Bronchus fibroblast of lung (primary cell): ENCODE measurements at places on chromosomes 6 and 20. TPM values are rescaled to one million over a fixed set of nuclear protein-coding genes. Genes with fewer than 3 reads are reported as not detected.

TRIM38 gene
- 3.9 and 4.0 TPM in 2 replicates for total RNA-seq

KPNA5 gene
- total RNA-seq = 3.1 and 3.7 TPM in 2 replicates

SLC4A11 gene
- 0.84 and 0.89 TPM in 2 replicates for total RNA-seq

GNAS-AS1 gene
- total RNA-seq = 0.67 and 1.2 TPM in 2 replicates

FBXL4 gene
- 9.2 and 11.1 TPM in 2 replicates for total RNA-seq

SPATS1 gene
- not detected in 2 replicates for total RNA-seq

NNAT gene
- total RNA-seq = 32.0 and 41.7 TPM in 2 replicates

WASF1 gene
- 10.1 and 12.4 TPM in 2 replicates for total RNA-seq

RSPO4 gene
- total RNA-seq = 0.17 TPM in 1 of 2 replicates, not detected in the other

ECHDC1 gene
- 56.2 and 56.3 TPM in 2 replicates for total RNA-seq

POLR1C gene
- total RNA-seq = 24.2 and 27.9 TPM in 2 replicates

ZNF165 gene
- 0.34 and 0.45 TPM in 2 replicates for total RNA-seq

HLA-DRB5 gene
- not detected in 2 replicates for total RNA-seq

MAS1 gene
- not detected in 2 replicates for total RNA-seq

BPIFB2 gene
- total RNA-seq = not detected in 2 replicates

RAET1L gene
- not detected in 2 replicates for total RNA-seq

HRH3 gene
- not detected in 2 replicates for total RNA-seq

C20orf144 gene
- 0.30 and 0.84 TPM in 2 replicates for total RNA-seq

GPR63 gene
- total RNA-seq = 0.74 and 1.0 TPM in 2 replicates

ECT2L gene
- not detected in 2 replicates for total RNA-seq

GJA10 gene
- total RNA-seq = not detected in 2 replicates

C6orf163 gene
- 0.34 and 0.74 TPM in 2 replicates for total RNA-seq

EYS gene
- under 0.01 TPM in 1 of 2 replicates, not detected in the other for total RNA-seq

ZBTB12 gene
- total RNA-seq = 3.0 and 3.3 TPM in 2 replicates

GABBR1 gene
- 4.4 and 4.8 TPM in 2 replicates for total RNA-seq
